ENCODE measurements at places on chromosomes 4 and X. TPM values are rescaled to one million over a fixed set of nuclear protein-coding genes. Genes with fewer than 3 reads are reported as not detected.

Gene CABS1
- not detected for total RNA-seq

Gene APOO
- total RNA-seq: 6.4 TPM

DNA sequence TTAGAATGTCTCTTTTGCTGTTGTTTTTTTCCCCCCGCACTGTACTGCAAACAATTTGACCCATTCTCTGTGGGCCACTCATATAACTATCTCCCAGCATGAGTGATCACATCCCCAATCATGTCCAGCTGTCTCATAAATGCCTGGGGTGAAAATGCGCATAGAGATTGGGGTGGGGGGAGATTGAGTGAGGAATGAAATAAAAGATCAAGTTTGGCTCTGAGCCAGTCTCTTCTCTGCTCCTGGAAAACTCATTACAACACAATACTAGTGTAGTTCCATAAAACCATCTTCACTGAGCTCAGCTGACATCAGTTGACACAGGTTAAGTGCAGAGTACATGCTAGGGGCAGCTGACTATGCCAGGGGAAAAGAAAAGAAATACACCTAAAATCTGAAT is 96.9 kb downstream of the EGF start:
- no peak for DNase-seq

DNA sequence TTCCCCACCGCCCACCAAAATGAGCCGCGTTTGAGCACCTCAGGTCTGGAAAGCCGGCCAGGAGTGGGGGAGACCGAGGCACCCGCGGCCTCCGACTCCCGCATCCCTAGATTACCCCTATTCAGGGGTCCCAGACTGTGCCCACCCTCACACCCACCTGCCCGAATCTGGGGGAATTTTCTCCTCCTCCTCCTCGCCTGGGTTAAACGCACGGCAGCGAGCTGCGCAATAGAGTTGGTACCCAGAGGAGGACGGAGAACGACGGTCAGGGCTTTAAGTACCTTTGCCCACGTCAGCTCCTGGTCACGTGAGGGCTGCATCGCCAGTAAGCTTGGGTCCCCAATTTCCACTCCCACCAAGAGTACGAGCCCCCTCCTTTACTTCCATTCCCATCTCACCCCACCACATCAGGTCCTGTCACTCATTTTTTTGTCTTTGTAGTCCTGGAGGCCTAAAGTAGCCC is at the start of gene ARMCX2:
Gene ARMCX2, minus strand, starts transcription at position 250 of the 463 bp plus-strand sequence. CDS start 2,262 bp downstream, outside the sequence.
- no peak for DNase-seq

GRCh38 chr4:39062094-39062769 is at the start of gene KLHL5:
KLHL5 (plus strand) TSS chr4:39062232; CDS start chr4:39062653, 421 bp downstream.
- no peak for DNase-seq

Gene SCML1
- 8.4 TPM for total RNA-seq

Gene MED14
- total RNA-seq: 9.1 TPM

Gene BEX5
- total RNA-seq: not detected

Gene FDCSP
- total RNA-seq: not detected

GRCh38 chr4:53023677-53024299 is 161.7 kb downstream of the RASL11B start:
- no peak for DNase-seq

GRCh38 chr4:141037446-141037845 is 95.8 kb downstream of the RNF150 start:
- no peak for DNase-seq

Gene MSANTD1
- total RNA-seq: 0.44 TPM
